ENCODE measurements at places on chromosomes 11 and 22.

GRCh38 chr11:67415501-67416304 is at the start of gene CARNS1:
Gene CARNS1, plus strand, starts transcription at chr11:67415678. Its CDS starts 522 bp downstream, at chr11:67416200.
- DNase-seq: no peak

DNA sequence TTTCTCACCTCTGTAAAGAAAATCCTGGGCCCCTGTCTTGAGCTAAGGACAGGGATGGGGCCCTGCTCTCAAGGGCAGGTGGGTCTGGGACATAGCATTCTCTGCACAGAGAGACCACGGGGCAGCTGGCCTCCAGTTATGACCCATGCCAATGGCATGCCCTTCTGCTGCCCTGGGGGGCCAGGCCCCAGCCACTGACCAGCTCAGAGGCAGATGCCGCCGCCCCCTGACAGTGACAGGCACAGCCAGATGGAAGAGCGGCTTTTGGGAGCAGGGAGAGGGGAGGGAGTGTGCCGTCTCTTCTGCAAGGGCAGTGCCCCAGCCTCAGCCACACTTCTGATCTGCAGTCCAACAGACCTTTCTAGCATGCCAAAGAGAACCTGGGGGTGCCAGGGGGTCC is 114.8 kb upstream of the NAV2 start:
- no peak for DNase-seq

GRCh38 chr11:94623120-94623735 is 56.1 kb downstream of the PIWIL4 start:
- DNase-seq: peak; percentile 68

GRCh38 chr11:56845121-56845732 is 96.7 kb upstream of the OR9G4 start:
- no peak for DNase-seq

- DNase-seq: no peak
Observed at GRCh38 chr11:71406681-71407080, 41.5 kb downstream of the DHCR7 start.

Measured in SK-N-MC (cell line).